NAMALWA (cell line): ENCODE measurements at places on chromosomes 2 and 18.

DNA sequence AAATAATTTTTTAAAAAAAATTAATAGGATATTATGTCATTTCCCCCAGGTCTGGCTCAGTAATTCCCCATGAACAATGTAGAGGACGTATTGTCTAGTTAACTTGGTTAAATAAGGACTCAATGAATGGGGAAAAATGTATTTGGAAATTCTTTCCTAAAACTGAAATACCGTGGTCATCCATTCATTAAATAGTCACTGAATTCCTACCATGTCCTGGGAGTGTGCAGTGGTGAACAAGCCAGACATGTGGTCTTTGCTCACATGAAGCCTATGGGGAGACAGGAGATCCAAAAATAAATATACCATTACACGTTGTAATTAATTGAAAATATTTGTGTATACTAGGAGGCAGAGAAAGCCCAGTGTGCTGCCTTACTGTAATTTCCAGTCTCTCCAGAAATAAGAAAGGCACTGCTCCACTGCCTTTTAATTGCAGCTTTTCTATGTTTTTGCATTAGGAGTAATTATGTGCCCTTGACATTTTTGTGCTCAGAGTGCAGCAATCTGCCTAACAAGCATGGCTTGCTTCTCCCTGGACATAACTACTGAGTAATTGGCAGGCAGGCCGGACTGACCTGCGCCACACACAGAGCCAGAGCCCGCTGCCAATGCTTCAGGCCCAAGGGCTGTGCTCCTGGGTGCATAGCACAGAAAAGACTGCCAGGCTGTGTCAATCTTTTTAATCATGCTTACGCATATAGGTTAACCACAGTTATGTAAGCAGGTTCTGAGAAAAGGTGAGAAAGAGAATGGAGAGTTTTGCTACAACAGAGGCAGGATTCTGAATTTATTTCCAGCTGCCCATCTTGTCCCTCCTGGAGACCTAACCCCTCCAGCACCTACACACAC, 22.2 kb upstream of the TTC39C start:
- DNase-seq = no peak

- no peak for DNase-seq
Observed at GRCh38 chr2:236051806-236052205, 116.4 kb downstream of the GBX2 start.

GRCh38 chr2:9077691-9078090, 74.2 kb upstream of the MBOAT2 start:
- DNase-seq = no peak

DNA sequence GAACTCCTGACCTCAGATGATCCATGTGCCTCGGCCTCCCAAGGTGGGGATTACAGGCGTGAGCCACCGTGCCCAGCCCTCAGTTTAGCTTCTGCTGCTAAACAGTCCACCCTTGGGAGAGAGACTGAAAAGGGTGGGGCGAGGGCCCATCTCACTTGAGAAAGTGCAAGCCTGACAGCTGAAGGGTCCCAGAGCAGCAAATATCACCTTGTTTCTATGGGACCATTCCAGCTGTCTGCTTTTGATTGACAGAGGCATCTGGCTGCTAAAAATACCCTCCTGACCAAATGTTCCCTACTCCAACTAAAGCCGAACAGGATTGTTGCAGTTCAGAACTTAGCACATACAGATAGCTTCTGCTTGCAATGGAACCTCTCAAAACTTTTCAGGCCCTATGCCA, 436 bp upstream of the SMYD1 start:
- no peak for DNase-seq

DNA sequence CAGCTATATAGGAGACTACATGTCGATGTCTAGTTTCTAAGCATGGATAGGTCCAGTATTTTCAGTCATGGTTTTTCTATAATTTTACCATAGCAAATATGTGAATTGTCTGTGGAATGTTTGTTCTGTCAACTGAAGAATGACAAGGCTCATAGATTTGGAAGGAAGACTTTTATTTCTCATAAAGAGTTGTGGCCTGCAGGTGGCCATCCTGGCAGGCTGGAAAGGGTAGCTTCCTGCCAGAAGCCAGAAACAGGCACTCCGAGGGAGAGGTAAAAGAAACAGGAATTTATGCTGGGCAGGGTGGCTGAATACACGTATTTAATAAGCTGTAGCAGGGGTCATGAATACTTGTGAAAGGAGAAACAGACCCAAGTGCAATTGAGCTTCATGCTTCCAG, 182.1 kb downstream of the PARD3B start:
- no peak for DNase-seq

GRCh38 chr2:59575191-59575590, 978.3 kb downstream of the BCL11A start:
- no peak for DNase-seq

DNA sequence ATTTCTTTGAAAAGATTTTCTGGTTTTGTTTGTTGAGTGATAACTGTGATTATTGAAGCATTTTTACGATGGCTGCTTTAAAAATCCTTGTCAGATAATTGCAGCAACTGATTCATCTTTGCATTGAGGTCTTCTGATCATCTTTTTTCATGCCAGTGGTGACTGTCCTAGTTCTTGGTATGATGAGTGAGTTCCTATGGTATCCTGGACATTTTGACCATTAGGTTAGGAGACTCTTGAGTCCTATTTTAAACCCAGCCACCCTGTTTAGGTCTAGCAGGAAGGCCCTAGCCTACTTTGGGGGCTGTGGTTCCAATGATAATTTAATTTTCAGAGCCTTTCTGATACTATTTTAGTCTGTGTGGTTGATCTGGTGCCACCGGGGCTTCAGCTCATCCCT, 72.7 kb upstream of the REV1 start:
- no peak for DNase-seq

DNA sequence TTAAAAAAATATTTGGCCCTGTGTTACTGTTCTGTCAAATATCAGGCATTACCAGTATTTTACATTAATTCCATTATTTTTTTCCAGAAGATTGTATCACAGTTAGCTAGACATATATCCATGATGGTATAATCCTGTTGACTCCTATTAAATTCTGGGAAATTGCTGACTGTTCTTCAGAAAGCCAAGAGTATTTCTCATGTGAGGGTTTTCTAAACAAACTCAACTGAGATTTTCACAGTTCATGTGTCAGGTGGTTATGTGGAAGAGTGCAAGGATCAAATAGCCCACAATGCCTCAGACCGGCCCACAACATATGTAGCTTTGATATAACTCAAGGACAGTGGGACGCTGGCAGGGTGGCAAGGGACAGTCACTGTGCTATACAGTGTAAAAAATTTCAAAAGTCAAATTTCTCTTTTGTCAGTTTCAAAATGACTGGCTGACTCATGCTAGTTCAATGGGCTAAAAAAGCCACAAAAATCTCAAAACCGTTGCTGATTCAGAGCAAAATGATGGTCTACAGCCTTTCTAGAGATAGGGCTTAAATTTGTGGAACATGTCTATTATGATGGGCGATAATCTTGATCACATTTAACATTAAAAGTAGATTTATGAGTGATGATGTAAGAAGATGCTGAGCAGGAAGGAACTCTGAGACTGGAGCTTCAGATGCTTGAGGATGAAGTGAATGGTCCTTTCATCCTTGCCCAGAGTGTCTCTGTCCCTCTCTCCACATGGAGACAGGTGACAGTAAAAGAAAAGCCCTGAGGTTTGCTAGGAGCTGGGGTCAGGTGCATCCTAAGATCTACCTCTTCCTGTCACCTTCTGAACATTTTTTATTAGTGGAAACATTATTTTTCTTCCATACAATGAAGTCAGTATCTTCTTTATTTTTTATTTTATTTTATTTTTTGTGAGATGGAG, 175.8 kb upstream of the PIEZO2 start:
- no peak for DNase-seq

- DNase-seq = no peak
Observed at GRCh38 chr2:204796581-204796980, 251.3 kb downstream of the PARD3B start.

GRCh38 chr18:65567372-65567771, 183.4 kb upstream of the CDH7 start:
- DNase-seq = peak; percentile 30

DNA sequence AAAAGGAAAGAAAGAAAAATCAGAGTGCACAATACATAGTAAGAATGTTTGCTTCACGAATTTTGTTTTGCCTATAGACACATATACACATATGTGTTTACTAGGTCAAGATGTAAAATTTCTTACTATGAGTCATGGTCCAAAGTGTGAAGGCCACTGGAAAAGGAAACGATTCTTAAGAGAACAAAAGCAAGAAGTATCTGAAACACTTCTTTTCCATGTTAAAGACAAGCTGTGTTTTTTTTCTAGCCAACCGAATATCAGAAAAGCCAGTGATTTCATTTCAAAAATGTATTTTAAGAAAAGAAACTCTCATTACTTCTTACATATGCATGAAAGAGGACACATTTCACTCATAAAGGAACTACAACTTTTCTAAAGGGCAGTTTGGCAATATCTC, 24.9 kb downstream of the PECR start:
- DNase-seq = no peak

- DNase-seq = no peak
Observed at GRCh38 chr2:168243061-168243460, 4.3 kb downstream of the STK39 start.

GRCh38 chr2:173290518-173290917, 64.2 kb upstream of the CDCA7 start:
- no peak for DNase-seq

GRCh38 chr2:227450926-227451654, 20.9 kb upstream of the AGFG1 start:
- no peak for DNase-seq

- no peak for DNase-seq
Observed at GRCh38 chr18:51514128-51514527, 316.6 kb upstream of the MEX3C start.

DNA sequence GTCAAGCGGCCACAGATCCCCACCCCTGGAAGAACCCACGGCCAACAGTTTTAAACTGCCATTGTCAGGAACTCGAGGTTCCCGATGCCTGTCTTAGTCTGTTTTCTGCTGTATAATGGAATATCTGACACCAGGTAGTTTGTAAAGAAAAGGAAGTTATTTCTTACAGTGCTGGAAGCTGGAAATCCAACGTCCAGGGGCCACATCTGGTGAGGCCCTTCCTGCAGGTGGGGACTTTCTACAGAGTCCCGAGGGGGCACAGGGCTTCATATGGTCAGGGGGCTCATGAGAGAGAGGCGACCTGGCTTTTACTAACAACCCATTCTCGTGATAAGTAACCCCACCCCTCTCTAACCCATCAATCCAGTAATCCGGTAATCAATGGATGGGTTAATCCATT, 501.6 kb upstream of the MYT1L start:
- DNase-seq = no peak

GRCh38 chr2:176084611-176085119, 903 bp upstream of the EVX2 start:
- DNase-seq = no peak

- DNase-seq = no peak
Observed at GRCh38 chr2:69203166-69203985, 183.7 kb downstream of the GFPT1 start.
